ENCODE measurements at places on chromosomes 13 and 19.
A peak's percentile ranks its signal among the peaks of the same experiment; 100 is the strongest.

DNA sequence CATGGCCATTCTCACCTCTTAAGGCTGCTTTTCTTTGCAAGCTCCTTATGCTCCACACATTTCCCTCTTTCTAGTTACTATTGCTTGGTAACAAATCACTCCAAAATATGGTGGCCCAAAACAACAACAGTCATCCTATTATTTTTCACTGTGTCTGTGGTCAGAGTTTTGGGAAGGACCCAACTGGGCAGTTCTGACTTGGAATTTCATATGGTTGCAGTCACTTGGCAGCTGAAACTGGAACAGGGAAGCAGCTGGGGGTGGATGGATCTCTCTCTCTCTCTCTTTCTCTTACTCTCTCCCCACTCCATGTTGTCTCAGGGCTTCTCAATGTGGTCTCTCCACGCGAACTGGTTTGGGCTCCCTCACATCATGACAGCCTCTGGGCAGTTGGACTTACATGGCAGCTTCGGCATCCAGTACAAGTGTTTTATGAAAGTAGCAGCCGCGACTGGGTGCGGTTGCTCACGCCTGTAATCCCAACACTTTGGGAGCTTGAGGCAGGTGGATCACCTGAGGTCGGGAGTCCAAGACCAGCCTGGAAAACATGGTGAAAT, 39.6 kb downstream of the NUMBL start:
- DNase-seq: no peak

DNA sequence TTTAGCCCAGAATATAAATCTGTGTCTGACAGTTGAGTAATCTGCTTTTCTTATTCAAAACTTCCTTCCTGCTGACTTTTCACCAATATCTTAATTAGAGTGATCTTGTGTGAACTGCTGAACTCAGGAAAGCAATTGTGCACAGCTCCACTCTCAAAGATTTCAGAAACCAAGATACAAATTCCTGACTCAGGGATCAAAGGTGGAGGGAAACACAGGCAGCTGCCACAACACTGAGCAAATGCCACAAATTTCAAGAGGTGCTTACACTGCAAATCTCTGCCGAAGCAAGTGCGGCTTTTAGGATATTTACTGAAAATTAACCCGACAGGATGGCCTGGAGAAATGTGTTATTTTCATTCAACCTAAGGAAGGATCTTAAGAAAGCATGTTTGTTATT, 111.4 kb downstream of the STOML3 start:
- DNase-seq: no peak

- DNase-seq: peak; percentile 41
These were observed 7.8 kb downstream of the ANKLE1 start for GRCh38 chr19:17289489-17289888.

DNA sequence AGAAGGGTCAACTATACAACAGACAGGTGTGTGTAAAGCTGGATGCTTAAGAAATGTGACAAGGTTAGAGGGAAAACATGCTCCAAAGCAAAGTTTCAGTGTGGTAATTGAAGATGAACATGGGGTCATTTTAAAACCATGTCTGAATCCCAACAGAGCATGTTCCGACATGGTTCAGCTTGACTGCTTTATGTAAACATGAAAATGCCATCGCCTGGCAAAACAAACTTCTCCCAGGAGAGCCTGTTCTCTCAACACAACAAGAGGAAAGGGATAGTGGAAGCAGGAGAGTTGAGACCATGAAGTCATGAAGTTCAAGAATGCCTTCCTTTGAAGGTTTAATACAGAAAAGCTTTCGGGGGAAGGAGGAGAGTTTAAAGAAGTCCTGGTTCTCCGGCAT, 85.8 kb downstream of the EPSTI1 start:
- no peak for DNase-seq

- DNase-seq: no peak
These were observed 50.1 kb upstream of the ATP12A start for GRCh38 chr13:24630121-24630520.

- DNase-seq: no peak
These were observed 38.2 kb downstream of the RFXAP start for GRCh38 chr13:36857253-36857652.

- no peak for DNase-seq
These were observed 130.5 kb downstream of the COL4A1 start for GRCh38 chr13:110176431-110176830.

GRCh38 chr19:30178721-30179402, 193.3 kb upstream of the ZNF536 start:
- no peak for DNase-seq

- DNase-seq: no peak
These were observed 11.8 kb downstream of the ARHGEF18 start for GRCh38 chr19:7360393-7360984.

GRCh38 chr13:60922576-60923231, 492.9 kb downstream of the PCDH20 start:
- no peak for DNase-seq

- DNase-seq: no peak
These were observed 75.2 kb upstream of the C13orf46 start for GRCh38 chr13:114049026-114049425.

DNA sequence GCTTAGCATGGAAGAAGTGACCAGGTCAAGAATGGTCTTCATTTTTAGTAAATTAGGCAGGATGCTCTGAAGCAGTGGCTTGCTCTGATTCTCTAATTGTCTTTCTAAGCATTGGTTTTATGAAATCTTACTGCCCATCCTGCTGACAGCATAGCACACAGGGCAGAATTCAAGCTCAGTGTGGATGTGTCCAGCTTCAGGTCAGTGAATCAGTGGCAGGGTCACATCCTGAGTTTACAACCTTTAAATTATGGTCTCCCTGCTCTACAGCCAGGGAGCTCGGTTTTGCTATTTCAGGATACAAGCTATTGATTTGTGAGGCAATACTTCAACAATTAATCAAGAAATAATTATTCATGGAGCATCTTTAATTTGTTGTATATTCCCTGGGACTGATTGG, 202.3 kb upstream of the RXFP2 start:
- DNase-seq: no peak

- DNase-seq: no peak
These were observed 1.3 kb downstream of the RFX2 start for GRCh38 chr19:6108721-6109633.

- no peak for DNase-seq
These were observed 277.5 kb upstream of the SOX1 start for GRCh38 chr13:111789420-111789819.

GRCh38 chr19:14843578-14843977, 5.1 kb downstream of the OR7A10 start:
- no peak for DNase-seq

GRCh38 chr19:41588497-41589209, 12.7 kb downstream of the CEACAM21 start:
- DNase-seq: peak; percentile 41

DNA sequence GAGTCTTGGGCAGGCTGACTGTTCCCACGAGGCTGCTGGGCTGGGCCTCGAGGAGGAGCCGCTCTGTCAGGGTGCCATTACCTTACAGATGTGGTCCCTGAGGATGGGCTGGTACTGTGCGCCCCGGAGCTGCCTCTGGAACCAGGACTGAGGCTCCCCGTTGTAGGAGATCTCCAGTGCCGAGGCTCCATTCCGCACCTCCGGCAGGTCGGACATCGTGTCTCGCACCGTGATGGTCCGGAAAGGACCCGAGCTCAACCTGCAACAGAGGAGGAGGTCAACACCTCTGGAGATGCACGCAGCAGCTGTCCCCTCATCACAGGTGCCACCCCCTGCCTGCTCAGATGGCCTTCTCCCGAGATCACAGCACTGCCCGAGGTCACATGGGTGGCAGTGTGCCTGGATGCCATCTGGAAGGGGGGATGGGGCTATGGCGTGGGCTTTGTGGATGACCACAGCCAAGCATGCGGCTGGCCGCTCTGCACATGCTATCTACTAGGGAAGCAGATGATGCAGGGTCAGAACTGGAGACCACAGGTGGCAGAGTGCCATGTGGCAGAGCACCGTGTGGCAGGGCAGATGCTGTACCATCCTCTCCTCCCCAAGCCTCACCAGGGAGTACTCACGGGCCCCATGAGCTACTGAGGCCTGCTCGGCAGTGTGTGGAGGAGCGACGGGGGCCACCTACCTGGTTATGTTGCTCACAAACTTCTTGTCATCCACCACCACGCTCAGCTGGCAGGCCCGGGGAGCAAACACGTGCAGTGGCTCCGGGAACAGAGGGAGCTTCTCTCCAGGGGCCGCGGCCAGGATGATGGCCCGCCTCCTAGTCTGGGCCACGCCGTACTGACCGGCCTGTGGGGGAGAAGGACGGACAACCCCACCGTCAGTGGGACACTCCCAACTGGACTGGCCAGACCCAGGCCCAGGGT, 18.3 kb upstream of the EIF3G start:
- DNase-seq: no peak

DNA sequence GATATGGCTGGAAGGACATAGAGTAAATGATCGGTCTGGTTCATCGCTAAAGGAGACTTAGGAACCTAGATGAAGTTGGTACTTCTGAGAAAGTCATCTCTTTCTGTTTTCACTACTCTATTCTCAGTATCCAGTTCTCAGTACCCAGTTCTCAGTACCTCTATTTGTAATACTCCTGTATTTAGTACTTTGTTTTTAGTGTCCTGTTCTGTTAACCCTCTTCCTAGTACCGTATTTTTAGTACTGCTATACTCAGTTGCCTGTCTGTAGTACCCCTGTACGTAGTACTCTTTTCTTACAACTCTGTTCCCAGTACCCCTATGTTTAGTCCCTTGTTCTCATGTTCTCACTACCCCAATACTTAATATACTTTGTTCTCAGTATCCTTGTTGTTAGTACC, 1.2 kb downstream of the RFXAP start:
- no peak for DNase-seq

DNA sequence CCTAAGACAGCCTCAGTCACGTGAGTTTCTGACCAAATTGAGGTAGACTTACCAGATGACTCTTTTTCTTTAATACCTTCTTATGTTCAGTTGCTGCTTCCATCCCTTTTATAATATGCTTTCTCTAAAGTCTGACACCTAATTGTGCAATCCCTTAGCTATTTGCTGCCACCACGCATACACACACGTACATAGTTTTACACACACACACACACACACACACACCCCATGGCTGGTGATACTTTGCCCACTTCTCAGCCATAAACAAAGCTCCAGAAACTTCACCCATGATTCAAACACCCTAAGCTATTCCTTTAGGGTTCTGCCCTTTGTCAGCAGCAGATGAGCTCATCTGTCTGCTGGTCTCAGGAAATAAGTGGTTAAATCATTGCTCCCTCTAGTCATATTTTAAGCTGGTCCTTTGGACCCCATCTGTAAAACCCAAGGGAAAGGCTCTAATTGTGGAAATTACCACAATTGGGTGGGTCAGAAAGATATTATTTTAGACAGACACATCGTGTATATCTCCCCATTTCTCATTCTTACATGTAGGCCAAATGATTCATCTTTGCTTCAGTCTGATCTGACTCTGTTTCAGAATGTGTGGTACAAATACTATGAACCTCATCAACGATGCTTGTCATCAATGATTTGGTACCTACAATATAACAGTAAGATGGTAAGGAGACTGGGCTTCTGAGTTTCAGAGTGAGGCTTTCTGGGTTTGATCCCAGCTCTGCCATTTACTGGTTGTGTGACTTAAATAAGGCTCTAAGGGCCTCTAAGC, 69.2 kb downstream of the NALCN start:
- no peak for DNase-seq

DNA sequence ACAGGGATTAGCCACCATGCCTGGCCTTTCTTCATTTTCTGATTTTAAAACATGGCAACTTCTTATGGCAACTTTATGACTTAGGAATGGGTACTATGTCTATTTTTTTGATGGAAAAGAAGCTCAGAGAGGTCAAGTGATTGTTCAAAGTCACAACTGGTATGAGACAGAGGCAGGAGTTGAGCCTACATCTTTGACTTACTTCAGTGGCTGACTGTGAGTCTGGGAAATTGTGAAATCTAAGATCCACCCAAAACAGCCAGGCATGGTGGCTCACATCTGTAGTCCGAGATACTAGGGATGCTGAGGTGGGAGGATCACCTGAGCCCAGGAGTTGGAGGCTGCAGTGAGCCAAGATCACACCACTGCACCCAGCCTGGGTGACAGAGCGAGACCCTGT, 2.4 kb upstream of the ACTL9 start:
- no peak for DNase-seq

DNA sequence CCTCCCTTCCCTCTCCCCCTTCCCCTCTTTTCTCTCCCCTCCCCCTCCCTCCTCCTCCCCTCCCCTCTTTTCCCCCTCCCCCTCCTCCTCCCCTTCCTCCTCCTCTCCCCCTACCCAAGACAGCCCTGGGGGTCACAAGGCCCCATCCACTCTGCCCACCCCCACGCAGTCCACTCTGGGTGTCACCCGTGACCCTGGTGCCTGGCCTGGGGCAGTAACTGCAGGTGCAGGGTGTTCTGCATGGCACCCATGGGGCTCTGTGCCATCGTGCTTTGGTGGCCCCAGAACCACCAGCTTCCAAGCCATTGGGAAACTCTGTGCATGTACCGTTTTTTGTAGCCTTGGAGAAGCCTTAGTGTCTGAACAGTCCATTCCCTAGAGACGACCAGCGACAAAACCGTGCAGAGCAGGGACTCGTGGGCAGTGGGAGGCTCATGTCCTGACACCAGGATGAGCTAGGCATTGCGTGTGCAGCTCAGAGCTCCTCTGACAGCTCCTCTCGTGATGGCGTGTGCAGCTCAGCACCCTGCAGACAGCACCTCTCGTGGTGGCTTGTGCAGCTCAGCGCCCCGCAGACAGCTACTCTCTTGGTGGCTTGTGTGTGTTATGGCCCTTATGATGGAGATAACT, 43.7 kb upstream of the F7 start:
- no peak for DNase-seq

DNA sequence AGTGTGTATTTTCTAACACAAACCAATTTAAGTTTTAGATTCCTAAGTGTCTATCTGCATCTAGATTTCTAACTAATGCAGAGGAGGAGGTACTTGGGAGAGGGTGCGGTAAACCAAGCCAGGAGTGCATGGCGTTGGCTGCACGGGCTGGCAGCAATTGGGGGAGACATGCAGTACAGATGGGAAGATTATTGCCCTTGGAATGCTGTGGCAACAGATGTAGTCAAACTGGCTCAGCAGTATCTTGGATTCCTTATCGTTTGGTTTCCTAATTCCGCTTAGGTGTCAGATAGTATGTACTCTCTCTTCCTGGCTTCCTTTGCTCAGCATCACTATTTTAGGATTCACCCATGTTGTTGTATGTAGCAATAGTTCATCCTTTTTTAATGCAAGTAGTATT, 29.4 kb upstream of the STK24 start:
- no peak for DNase-seq

GRCh38 chr13:98050041-98050466, 92.8 kb upstream of the FARP1 start:
- DNase-seq: peak; percentile 19
